ENCODE measurements at places on chromosomes 1 and 21. TPM values are rescaled to one million over a fixed set of nuclear protein-coding genes. Genes with fewer than 3 reads are reported as not detected.

DNA sequence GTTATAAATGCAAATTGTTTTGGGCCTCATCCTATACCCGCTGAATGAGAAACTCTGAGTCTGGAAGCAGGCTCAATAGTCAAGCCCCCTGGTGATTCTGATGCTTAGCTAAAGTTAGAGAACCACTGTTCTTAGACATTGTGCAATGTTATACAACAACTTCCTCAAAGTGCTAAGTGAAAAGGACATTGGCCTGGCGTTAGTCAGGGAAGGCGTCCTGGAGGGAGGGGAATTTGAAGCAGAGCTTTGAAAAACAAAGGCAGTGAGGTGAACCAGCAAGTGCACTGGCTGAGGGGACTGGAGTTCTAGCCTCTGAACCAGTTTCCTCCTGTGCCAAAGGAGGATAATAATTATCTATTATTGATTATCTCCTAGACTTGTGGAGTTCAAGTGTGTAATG, 5.1 kb downstream of the CD1D start:
- DNase-seq, result no peak

The RGS1 gene
- polyA plus RNA-seq, result not detected

The UTP25 gene
- polyA plus RNA-seq, result 3.7 TPM

The PRKACB gene
- 5.6 TPM for polyA plus RNA-seq

DNA sequence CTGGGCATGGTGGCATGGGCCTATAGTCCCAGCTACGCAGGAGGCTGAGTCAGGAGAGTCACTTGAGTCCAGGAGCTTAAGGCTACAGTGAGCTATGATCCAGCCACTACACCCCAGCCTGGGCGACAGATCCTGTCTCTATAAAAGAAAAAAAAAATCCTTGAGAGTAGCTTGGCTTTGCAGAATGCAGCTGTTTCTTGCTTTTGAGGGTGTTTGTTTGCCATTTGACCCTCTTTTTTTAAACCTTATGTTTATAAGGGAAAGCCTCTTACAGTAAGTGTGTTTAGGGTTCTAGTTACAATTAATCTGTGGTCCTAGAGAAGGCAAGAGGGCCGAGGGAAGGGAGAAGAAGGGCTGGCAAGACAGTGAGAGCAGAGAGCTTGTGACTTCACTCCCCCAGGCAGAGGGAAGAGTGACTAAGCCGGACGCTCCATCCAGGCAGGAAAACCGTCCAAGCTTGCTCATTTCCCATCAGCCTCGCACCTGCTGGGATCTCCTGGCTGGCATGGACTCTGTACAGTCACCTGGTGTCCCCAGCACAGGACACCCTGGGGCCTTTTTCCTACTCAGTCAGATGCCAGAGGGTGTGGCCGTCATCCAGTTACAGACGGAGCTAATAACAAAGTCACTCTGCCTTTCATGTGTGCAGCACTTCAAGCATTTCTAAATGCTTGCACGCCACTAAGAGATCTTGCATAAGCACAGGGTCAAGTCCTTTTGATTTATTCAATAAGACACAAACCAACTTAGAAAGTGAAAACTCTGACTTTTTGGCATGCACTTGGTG, 55.5 kb upstream of the PSEN2 start:
- DNase-seq, result peak; percentile 89

DNA sequence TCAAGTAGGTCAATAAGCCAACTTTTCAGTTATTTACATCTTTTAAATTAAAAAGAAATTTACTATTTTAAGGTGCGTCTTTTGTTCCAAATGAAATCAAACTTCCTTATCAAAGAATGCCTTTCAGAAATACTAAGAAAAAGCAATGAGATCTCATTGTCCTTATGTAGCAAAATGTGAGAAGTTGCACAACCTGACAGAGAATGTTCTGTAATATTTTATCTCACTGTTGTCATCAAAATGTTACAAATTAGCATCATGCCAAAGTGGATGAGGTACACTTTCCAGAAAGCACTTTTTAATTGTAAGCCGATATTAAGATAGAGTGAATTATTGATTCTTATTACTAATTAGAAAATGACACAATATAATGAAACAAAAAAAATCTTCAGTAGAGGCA, 50.4 kb downstream of the KCNT2 start:
- DNase-seq, result no peak
